Brain pericyte (primary cell): ENCODE measurements at places on chromosomes 6 and 20.

- no peak for DNase-seq
Observed at GRCh38 chr6:82129797-82130196, 117.7 kb downstream of the IBTK start.

DNA sequence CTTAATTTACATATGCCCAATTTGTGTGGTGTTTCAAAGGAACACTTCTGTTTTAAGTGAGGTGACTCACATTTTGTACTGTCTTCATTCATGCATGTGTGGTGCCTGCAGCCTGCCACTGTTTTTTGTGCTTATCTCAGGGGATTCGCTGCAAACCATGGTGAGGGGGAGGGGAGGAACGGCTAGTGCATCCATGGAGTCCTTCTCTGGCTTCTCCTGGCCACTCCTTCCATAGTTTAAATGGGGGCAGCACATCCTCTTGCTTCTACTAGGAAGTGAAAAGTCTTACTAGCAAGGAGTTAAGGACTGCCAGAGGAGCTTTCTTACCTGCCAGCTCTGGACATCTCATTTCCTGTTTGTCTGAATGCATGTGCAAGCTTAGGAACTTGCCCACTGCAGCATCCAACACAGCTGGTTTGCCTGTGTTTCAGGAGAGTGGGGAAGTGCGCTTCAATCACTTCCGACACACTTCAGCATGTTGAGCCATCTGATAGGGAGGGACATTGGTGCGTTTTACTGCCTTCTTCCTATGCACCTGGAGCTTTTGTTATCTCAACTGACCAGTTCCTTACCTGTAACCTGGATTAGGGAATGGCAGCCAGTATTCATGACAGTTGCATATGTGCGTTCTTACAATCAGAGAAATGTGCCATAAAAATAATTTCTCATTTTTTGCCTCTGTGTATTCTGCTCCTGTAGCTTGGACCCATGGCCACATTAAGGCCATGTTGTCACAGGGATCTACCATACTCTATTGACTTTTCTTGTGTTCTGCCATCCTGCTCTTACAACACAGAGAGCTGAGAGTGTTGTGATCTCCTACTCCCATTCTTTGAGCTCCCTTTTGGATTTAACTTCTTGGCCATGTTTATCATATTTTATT is 211.3 kb downstream of the ARID1B start:
- DNase-seq = no peak

DNA sequence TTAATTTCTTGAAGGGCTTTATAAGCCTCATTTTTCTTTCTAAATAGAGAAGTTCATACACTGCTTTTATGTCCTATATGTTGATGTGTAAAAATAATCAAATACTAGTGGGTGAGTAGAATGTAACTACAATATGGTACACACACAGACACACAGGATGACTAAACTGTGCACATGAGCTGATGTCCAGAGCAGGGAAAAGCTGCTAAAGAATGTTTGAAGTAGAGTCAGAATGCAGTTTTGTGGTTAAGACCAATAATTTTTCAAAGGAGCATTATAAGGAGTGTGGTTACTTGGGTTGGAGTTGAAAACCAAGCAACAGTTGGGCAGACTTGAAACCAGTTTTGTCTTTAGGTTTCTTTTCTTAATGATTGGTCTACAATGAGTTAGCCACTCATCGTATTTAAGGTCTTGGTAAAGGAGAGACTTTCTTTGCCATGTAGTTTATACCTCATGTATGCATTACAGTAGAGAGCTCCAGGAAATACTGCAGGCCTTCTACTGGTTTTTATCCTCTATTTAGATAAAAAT is 196.6 kb downstream of the ESR1 start:
- DNase-seq = no peak

DNA sequence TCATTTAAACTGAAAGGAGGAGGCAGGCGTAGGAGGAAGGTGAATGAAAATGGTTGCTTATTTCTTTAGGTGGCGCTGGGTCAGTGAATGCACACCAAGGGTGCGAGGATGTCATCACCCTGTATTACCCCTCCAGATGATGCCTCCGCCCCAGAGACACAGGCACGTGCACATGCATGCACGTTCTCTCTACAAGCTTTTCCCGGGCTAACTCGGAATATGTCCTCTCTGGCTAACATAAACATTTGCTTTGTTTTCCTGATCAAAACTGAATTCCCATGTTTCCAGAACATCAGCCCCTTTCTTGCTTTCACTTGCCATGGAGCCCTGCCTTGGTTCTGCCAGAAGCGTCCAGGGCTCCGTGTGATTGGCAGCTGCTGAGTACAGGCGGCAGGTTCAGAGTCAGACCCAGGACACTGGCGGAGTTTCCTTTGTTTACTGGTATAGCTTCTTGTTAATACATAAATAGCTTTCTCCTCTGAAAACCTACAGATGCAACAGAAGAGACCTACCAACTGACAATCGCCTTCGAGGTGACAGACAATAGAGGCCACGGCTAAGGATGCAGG is 131.2 kb upstream of the RPS6KA2 start:
- no peak for DNase-seq

GRCh38 chr6:621931-622330 is 35.0 kb downstream of the HUS1B start:
- DNase-seq = no peak

- no peak for DNase-seq
Observed at GRCh38 chr6:52233005-52233404, 11.3 kb downstream of the IL17F start.

DNA sequence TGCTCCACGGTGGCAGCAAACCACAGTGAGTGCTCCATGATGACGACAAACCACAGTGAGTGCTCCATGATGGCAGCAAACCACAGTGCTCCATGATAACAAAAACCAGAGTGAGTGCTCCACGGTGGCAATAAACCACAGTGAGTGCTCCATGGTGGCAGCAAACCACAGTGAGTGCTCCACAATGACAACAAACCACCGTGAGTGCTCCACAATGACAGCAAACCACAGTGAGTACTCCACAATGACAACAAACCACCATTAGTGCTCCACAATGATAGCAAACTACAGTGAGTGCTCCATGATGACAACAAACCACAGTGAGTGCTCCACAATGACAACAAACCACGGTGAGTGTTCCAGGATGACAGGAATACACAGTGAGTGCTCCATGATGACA is 36.0 kb upstream of the LRFN2 start:
- no peak for DNase-seq

GRCh38 chr20:896501-897025 is 19.6 kb downstream of the ANGPT4 start:
- DNase-seq = no peak

GRCh38 chr6:13400772-13401171 is 72.4 kb upstream of the TBC1D7 start:
- DNase-seq = no peak

GRCh38 chr6:134870677-134871498 is 79.0 kb downstream of the ALDH8A1 start:
- no peak for DNase-seq

GRCh38 chr6:47070461-47070860 is 28.3 kb upstream of the ADGRF1 start:
- no peak for DNase-seq

DNA sequence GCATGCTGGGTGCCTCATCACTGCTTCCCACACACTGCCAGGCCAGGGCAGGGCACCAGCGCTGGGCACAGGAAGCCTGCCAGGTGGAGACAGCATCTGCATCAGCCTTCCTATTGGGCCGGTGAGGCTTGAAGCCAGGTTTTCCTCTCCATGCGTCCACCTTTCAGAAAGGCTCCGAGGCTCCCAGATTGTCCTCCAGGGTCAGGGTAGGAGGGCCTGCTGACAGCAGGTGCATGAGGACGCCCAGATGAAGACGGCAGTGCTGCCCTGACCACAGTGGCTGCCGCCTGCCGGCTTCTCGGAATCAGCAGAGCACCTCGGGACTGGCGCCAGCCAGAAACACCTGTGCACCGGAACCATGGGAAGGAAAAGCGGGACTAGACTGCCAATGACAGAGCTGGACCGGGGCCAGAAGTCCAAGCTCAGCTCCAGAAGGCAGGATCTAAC is 170.5 kb upstream of the CST7 start:
- no peak for DNase-seq

DNA sequence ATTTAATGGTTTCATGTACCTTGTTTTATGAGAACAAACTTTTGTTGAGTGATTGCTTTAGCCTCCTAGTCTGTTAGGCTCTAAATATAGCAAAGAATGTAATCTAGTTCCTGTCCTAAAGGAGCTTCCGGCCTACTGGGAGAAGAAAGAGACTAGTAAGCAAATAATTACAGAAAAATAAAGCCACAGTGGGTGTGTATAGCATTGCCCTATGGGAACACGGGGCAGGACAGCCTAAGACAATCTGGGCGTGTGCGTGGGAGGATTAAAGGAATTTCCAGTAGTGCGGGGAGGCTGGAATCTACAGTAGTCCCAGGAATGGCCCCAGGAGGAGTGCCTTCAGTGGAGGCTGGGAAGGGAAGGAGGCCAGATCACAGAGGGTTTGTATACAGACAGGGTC is 98.1 kb upstream of the AKAP12 start:
- DNase-seq = no peak

DNA sequence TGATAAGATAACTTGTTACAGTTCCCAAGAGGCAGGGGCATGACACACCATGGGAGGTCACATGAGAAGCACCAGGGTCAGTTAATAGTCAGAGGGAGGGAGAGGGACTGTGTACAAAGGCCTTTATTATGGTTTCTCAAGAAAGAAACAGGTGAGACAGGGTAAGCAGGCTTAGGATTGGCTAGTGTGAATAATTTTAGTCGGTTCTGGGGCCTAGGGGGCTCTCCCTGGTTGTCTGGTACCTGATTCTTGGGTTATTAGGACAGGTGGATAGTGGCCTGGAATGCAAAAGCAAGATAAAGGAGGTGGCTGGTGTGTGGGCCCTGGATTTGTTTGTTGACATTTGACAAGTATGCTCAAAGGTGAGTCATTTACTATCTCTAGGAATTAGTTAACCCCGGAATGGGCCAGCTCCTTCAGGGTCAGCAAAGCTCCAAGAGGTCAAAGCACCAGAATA is 49.4 kb upstream of the MCUR1 start:
- no peak for DNase-seq
